ENCODE measurements at places on chromosomes 2 and 18. TPM values are rescaled to one million over a fixed set of nuclear protein-coding genes. Genes with fewer than 3 reads are reported as not detected.

DNA sequence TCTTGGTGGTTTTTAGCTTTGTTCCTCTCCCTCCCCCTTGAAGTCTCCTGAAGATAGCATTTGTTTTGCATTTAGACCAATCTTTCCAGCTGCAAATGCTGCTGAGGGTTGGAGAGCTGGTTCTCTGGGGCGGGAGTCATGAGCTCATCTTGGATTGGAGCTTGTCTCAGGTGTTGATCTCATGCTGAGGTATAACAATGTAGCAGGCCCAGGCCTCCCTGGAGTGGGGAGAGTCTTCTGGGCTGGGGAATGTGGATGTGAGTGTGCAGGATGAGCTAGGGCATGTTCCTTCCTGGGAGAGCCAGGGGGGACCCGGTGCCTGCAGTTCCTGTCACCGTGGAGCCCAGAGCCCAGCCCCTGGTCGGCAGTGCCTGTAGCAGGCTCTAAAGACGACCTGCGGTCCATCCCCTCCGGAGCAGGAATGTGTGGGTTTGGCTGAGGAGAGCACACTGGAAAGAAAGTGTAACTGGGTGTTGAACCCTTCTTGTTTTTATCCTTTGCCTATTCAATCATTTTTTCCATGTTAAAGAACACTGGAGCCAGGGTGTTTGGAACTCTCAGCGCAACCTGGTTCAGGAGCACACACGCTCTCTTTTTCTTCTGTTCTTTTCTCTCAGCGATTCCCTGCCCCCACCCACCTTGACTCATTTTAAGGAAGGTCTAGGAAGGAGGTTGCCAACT, 2.7 kb downstream of the ZNF532 start:
- no peak for DNase-seq

- DNase-seq, result no peak
Observed at GRCh38 chr2:236818281-236819045, 248.8 kb downstream of the ACKR3 start.

DNA sequence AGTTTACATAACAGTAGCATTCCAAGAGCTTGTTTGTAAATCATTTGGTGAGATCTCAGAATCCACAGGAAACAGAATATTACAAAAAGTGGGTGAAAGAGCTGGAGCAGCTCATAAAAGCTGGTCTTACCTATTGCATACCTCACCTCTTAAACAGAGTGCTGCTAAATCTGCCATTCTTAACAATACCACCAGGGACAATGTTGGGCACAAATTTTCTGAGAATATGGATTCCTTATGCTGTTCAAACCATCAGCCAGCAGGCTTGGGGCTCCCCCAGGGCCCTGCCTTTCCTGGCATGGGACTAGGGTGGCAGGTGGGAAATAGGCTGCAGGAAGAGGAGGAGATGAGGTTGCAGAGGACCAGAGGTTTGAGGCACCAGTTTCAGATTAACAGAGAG, 55.6 kb downstream of the TGFA start:
- DNase-seq, result no peak

- no peak for DNase-seq
Observed at GRCh38 chr2:24544456-24545115, 53.5 kb downstream of the NCOA1 start.

- DNase-seq, result no peak
Observed at GRCh38 chr18:74652392-74652988, 54.8 kb downstream of the ZNF407 start.

Gene APCDD1
- total RNA-seq, result 0.51 TPM

- peak; percentile 60 for DNase-seq
Observed at GRCh38 chr2:96260387-96261260, 5.2 kb downstream of the TMEM127 start.

Gene C18orf54
- total RNA-seq, result 12.9 TPM

Gene DSG4
- not detected for total RNA-seq

Gene MOCOS
- 5.7 TPM for total RNA-seq

Gene FAM98A
- 20.4 TPM for total RNA-seq

GRCh38 chr18:52277785-52278184, 62.2 kb upstream of the DCC start:
- no peak for DNase-seq

GRCh38 chr2:11566383-11566782, 32.5 kb downstream of the GREB1 start:
- DNase-seq, result no peak

GRCh38 chr2:205685314-205686055, 3.2 kb downstream of the NRP2 start:
- DNase-seq, result no peak

DNA sequence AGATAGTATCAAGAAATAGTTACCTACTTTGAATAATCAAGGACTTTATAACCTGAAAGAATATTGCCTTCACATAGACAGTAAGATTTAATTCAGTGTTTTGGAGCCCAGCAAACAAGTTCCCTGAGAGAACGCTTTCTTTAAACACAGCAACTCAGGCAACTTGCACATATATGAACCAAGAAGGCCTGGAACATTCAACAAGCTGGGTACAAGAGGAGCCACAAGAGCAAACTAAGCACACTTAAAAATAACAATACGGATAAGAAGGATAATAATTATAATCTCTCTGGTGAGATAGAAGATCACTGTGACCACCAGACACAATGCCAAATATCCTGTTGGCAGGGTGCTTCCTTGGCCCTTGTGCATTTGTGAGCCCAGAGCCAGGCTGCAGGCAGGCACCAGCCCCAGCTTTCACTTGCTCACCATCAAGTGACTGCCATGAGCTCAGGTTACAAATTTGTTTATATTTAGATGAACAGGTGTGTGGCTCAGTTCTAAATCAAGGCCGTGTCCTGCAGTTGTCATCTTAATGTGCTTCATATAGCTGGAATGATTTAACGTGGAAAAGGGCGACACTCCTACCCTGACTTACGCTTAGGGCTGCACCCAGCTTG, 446.6 kb downstream of the IRS1 start:
- no peak for DNase-seq

Gene CAD
- 62.8 TPM for total RNA-seq

- no peak for DNase-seq
Observed at GRCh38 chr18:2990956-2991640, 21.8 kb downstream of the LPIN2 start.

DNA sequence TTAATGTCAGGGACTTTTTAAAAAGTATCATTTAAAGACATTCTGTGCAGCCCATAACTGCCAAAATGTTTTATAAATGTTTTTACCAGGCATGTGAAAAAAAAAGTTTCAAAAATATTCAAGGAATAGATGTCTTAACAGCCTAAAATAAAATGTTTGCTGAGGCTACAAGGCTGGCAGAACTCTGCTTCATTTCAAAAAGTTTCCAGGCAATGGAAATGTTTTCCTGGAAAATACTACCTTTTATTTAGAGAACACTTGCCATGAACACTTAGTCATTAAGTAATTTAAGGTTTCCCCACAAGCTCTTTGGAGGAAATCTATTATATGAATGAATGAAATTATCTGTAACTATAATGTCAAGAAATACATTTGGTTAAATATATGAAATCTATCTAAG, 68.8 kb downstream of the THADA start:
- DNase-seq, result no peak

- no peak for DNase-seq
Observed at GRCh38 chr2:10346929-10347561, 44.3 kb downstream of the HPCAL1 start.

GRCh38 chr18:1513519-1513918, 608.8 kb downstream of the ADCYAP1 start:
- no peak for DNase-seq

DNA sequence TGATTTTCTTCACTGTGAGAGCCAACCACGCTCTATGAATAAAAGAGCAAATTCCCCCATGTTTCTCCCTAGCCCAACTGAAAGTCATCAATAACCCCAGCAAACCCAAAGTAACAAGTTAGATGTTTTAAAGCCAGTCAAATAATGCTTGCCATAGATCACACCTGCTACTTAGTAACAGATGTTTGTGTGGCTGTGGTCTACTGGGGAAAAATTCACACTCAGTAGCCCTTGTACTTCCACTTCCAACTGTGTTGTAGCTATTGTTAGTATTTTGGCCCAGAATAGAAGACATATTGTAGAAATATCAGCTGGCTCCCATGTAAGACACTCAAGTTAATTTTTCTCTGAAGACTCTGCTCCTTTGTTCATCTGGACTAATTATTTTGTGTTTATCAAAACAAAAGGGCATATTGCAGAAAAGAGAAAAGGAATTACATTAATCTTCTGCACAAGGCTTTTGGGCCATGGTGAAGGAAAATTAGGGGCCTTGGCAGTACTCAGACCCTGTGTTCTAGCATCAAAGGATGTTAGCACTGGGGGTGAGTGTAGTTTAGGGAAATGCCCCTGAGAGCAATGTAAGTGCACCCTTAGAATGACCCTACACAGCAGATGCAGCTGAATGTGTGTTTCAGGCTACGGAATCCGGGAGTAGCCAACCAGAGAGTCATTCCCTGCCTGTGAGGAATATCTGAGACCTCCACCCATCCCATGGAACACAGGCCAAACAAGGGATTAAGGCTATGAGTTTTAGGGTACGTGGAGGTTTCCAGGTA, 521.9 kb downstream of the EPHA4 start:
- DNase-seq, result no peak

- no peak for DNase-seq
Observed at GRCh38 chr2:98028101-98028561, 32.4 kb upstream of the TMEM131 start.

- DNase-seq, result no peak
Observed at GRCh38 chr2:45674035-45674816, 22.8 kb downstream of the PRKCE start.

DNA sequence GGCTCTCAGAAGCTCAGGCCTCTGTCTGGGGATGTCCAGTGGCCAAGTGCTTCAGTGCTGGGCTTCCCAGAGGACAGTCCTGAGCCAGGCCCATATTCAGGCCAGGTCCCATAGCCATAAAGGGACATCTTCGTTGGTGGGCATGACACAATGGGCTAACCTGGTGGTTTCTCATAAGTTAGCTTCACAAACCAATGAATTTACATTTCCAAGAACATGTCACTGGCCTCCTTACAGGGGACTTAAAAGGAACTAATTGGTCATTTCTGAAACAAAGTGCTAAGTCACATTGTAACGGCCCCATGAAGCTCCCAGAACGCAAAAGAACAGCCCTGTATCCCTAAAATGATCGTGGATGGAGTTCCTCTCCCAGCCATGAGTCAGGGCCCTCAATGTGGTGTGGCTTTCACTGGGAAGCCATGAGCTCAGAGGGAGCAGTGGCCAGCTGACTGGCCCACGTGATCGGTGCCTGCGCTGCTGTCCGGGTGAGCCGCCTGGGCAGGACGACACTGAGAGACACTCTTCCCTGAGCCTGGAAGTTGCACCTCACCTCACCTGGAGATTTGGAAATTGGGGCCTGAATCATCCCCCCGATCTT, 163.7 kb upstream of the APCDD1 start:
- no peak for DNase-seq

- no peak for DNase-seq
Observed at GRCh38 chr2:201559067-201559710, 84.1 kb downstream of the TMEM237 start.

Gene PLGLB1
- not detected for total RNA-seq

Gene TMEM163
- 0.65 TPM for total RNA-seq

- no peak for DNase-seq
Observed at GRCh38 chr2:52144590-52144989, 1112.7 kb upstream of the NRXN1 start.

DNA sequence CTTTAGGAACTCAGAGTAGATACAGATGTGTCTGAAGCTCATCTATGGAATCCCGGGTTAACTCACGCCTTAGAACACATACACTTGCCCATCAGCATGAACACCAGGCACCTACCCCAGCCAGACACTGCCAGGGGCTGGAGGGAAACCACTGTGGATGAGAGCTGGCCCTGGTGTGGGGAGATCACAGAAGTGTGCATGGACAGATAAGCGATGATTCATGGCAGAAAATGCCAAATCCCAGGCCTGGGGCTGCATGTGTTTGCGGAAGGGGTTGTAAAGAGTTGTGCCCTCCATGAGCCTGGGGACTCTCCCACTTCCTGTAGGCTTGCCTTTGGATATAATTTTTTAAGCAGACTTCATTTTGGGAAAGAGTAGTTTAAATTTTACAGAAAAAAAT, 193.4 kb downstream of the FHOD3 start:
- DNase-seq, result no peak

GRCh38 chr2:111048856-111049768, 71.6 kb upstream of the BCL2L11 start:
- DNase-seq, result no peak

Gene COL4A3
- total RNA-seq, result under 0.01 TPM

Gene MAL
- 63.8 TPM for total RNA-seq

Gene PROM2
- 5.1 TPM for total RNA-seq

- no peak for DNase-seq
Observed at GRCh38 chr18:75391279-75392225, 36.0 kb downstream of the SMIM21 start.

DNA sequence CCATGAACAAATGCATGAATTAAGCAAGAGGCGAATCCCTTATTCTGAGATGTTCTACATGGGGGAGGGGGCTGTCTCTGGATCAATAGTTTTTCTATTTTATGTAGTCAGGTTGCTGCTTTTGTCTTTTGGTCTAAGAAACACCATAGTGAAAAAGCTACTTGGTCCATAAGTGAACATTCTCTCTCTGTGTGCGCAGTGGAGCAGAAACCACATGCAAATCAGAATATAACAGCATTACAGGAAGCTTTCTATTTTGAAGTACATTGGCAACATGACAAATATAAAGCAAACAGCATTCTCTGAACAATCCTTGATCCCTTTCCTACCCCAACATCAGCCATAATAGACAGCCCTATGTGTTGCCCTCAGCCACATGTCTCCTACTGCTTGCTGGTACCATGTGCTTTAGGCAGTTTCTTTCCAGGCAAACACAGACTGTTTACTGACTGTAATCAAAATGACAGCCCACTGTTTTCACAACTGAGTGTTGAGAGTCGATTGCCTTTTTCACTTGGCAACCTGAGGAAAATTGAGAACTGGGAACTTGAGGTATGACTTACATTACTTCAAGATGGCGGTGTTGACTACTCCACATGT, 10.6 kb downstream of the SCN3A start:
- DNase-seq, result no peak

DNA sequence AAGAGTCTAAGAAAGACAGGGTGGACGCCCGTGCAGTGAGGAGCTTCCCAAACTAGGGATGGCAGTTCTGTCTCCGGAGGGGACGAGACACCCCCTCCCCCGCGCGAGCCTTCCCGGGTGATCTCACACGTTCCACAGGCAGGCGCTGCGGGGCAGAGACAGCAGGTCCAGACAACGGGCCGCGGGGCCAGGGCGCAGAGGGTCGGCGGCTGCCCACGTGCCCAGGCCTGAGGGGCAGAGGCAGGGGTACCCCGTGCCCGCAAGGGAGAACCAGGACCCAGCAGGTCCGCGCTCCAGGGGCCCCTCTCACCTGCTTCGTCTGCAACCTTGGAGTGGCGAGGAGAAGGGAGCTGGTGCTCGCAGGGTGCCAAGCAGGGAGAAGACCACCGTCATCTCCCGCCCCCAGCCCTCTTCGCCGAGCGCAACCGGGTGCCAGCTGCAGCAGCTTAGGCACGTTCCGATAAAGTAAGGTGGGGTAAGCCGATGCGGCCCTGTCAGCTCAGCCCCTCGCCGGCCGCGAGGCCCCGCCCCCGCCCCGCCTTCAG, at the start of gene GPR155:
GPR155 (minus strand) TSS at position 467 of the 545 bp plus-strand sequence. CDS start 5,073 bp downstream, outside the sequence.
- no peak for DNase-seq

Gene NEU2
- total RNA-seq, result not detected

- no peak for DNase-seq
Observed at GRCh38 chr2:163768881-163769695, 33.3 kb upstream of the FIGN start.

- no peak for DNase-seq
Observed at GRCh38 chr2:23867449-23867848, 59.5 kb downstream of the ATAD2B start.

All from epithelial cell of proximal tubule (primary cell).